Bronchial epithelial cell (primary cell): ENCODE measurements at places on chromosomes 16 and 17. TPM values are rescaled to one million over a fixed set of nuclear protein-coding genes. Genes with fewer than 3 reads are reported as not detected.

- DNase-seq, result no peak
Observed at GRCh38 chr17:2067608-2068024, 12.7 kb downstream of the HIC1 start.

Gene SLC16A13
- total RNA-seq, result 0.26 and 1.2 TPM in 2 replicates

GRCh38 chr16:30375864-30376263 is 1.3 kb downstream of the MYL11 start:
- DNase-seq, result no peak

DNA sequence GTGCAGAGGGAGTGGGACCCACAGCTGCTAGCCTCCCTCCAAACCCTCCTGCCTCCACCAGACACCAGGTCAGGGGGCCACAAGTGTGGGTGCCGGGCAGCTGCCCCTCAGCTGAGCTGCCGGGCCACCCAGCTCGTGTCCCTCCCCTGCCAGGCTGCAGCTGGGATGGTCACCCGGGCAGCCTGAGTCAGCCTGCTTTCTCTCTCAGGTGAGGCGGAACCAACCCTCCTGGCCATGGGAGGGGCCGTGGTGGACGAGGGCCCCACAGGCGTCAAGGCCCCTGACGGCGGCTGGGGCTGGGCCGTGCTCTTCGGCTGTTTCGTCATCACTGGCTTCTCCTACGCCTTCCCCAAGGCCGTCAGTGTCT is 6.9 kb downstream of the SLC16A3 start:
- DNase-seq, result peak; percentile 29

Gene OTOP3
- under 0.01 and 0.26 TPM in 2 replicates for total RNA-seq

Gene TBX21
- total RNA-seq, result not detected in 2 replicates

GRCh38 chr16:8905168-8905762 is 23.1 kb downstream of the LITAFD start:
- DNase-seq, result peak; percentile 23

Gene DVL2
- total RNA-seq, result 52.1 and 55.3 TPM in 2 replicates

GRCh38 chr17:73324711-73325526 is 13.1 kb upstream of the CDC42EP4 start:
- no peak for DNase-seq

Gene STX1B
- total RNA-seq, result under 0.01 TPM in 1 of 2 replicates, not detected in the other

- DNase-seq, result peak; percentile 67
Observed at GRCh38 chr17:74759941-74760340, 11.5 kb downstream of the NHERF1 start.

GRCh38 chr16:53740476-53740875 is 36.5 kb downstream of the FTO start:
- no peak for DNase-seq

DNA sequence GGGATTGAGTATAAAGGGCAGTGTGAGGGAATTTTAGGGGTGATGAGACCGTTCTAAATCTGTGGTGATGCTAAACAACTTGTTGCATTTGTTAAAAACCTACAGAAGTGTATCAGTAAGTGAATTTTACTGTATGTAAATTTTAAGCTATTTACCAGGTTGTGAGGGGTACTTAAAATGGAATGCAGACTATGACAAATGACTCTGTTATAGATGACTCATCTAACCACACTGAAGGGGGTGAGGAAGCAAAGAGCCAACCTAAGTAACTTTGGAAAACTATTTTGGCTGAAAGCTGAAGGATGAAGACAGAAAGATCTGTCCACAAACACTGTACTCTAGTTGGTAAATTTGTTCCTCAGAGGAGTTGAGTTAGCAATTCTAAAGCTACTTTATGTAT is 5.3 kb upstream of the MKS1 start:
- DNase-seq, result peak; percentile 85

GRCh38 chr16:85894266-85894665 is 4.7 kb upstream of the IRF8 start:
- DNase-seq, result peak; percentile 3
